ENCODE measurements at places on chromosomes 13 and 19. TPM values are rescaled to one million over a fixed set of nuclear protein-coding genes. Genes with fewer than 3 reads are reported as not detected.
A peak's percentile ranks its signal among the peaks of the same experiment; 100 is the strongest.

GRCh38 chr19:51123802-51124201 is 904 bp upstream of the SIGLEC9 start:
- DNase-seq = no peak

- DNase-seq = no peak
Observed at GRCh38 chr13:43346427-43346826, 323.0 kb downstream of the DNAJC15 start.

DNA sequence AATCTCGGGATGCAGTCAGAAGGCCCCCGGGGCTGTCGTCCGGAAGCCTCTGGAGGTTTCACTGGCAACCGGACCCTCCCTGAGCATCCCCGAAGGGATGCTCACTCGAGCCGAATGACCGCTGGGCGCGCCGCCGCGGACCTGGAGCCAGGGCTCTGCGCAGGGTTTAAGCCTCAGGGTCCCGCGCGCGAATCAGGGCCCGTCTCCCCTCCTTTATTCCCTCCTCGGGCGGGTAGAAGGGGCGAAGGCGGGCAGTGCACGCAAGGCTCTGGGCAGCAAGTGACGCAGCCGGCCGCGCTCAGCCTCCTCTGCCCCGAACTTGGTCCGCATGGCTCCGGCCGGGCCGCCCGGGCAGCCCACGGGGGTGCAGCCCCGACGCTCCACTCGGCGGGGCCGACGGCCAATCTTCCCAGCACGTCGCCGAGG is 572 bp downstream of the SHISA2 start:
- DNase-seq = peak; percentile 49

GRCh38 chr13:39263531-39263930 is 225.3 kb downstream of the NHLRC3 start:
- DNase-seq = no peak

DNA sequence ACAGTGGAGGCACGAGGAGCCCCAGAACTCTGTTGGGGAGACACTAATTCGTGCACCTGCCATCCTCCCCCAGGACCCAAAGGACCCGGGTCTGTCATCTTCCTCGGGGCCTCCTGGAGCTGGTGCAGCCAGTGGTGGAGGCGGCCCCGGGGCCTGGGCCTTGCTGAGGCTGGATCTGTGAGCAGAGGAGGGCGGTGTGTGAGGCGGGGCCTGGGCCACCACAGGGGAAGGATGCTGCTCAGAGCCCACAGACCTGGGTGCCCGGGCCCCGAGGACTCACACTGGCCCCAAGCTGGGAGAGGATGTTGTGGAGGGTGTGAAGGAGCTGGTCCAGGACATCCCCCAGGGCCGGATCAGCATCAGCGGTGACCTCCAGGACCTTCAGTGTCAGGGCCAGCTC is 8.3 kb downstream of the IFNL3 start:
- DNase-seq = no peak

GRCh38 chr19:41274802-41275201 is 10.6 kb downstream of the HNRNPUL1 start:
- no peak for DNase-seq

- no peak for DNase-seq
Observed at GRCh38 chr13:73684286-73684685, 449.9 kb downstream of the KLF12 start.

GRCh38 chr13:112177450-112178288 is 110.7 kb downstream of the SOX1 start:
- DNase-seq = peak; percentile 25

DNA sequence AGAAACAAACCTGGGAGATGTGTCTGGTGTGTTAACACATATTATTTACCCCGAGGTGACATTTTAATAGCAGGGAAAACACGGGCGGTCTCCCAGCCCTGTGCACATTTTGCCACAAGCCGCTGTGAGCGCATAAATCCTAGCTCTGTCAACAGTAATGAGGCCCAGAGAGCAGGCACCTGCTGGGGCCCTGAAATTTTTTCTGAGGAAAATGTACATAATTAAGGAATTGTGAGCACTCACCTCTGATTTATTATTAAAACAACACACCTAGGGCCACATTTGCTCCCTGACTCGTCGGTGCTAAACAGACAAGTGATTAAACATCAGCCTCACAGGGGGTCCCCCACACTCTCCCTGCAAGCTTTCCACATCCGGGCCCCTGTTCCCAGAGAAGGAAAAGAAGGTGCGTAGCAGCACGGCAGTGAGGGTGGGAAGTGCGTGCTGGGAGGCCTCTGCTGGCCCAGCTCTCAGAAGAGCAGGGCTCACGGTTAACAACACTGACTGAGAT is 616.3 kb downstream of the UQCRFS1 start:
- DNase-seq = no peak

DNA sequence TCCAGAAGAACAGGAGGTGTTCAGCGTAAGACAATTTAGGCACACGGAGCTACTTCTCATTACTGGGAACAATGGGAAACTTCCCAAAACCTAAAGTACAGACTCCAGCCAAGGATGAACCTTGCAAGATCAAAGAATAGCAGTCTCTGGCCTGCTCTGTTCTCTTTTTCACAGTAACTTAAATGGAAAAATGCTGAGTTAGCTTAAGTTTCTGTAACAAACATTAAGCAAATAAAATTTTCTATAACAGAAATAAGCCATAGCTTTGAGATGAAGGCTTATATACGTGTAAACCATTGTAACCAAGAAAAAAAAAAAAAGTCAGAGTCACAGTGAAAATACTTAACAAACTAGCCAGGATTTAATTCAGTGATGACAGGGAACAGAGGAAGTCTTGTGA is 18.2 kb upstream of the ZNF460 start:
- DNase-seq = no peak

- no peak for DNase-seq
Observed at GRCh38 chr13:48741377-48741776, 87.6 kb downstream of the CYSLTR2 start.

- no peak for DNase-seq
Observed at GRCh38 chr19:58304748-58305064, 471 bp upstream of the ERVK3-1 start.

DNA sequence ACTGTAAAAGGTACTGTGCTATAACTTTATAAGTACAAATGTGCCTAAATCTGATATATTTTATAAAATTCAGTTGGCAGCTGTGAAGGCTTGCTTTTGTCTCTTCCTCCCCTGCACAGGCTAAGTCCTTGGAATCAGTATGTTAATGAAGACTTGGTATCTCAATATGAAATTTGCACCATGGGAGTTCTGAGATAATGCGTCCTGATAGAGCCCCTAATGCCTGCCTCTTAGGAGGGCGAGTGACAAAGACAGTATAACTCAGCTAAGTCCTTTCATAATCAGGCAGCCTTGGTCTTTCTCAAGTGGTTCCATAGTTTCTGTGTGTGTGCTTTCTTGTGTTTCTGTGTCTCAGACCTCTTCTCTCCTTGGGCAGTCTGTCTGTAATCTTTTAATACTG is 14.7 kb downstream of the LRCH1 start:
- no peak for DNase-seq

- DNase-seq = no peak
Observed at GRCh38 chr19:10885201-10886169, 14.1 kb downstream of the CARM1 start.

The ERICH4 gene
- total RNA-seq = not detected

The CBLC gene
- 10.8 TPM for total RNA-seq

The NANOS3 gene
- 4.9 TPM for total RNA-seq

The ZBTB45 gene
- 27.1 TPM for total RNA-seq

The ZNF723 gene
- not detected for total RNA-seq

The GARIN5B gene
- total RNA-seq = 0.13 TPM
